Left ventricle myocardium superior (tissue), 1 donor: ENCODE measurements at places on chromosomes 16 and 17.

GRCh38 chr17:63345611-63346010 lies 100.5 kb downstream of the CYB561 start:
- DNase-seq = no peak

DNA sequence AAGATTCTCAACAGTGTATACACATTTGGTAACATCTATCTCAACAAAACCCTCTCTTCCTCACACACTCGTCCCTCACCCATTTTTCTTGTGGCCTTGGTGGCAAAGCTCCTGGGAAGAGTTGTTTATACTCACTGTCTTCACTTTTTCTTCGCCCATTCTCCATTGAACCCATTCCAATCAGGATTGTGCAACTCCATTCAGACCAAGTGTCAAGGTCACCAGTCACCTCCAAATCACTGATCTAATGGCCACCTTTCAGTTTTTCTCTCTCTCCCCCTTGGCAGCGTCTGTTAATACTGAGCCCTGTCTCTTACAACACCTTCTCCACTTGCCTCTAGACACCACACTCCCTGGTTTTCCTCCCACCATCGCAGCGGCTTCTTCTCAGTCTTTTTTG lies 8.6 kb upstream of the SLC13A5 start:
- DNase-seq = no peak

DNA sequence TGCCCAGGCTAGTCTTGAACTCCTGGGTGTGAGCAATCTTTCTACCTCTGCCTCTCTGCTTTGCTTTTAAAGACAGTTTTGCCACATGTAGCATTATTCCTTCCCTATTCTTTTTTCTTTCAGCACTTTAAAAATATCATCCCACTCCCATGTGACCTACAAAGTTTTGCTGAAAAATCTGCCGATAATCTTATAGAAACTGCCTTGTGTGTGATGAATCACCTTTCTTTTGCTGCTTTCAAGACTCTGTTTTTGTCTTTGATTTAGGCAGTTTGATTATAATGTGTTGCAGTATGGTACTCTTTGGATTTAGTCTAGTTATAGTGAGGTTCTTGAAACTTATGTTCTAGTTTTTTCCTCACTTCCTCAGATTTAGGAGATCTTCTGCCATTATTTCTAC lies 142.0 kb upstream of the KIF2B start:
- DNase-seq = no peak

GRCh38 chr16:11232852-11233726 lies 22.9 kb downstream of the SOCS1 start:
- peak; percentile 65 for DNase-seq

- peak; percentile 73 for DNase-seq
Measured at GRCh38 chr17:17079761-17080160, 37.5 kb downstream of the MPRIP start.
